ENCODE measurements at places on chromosomes 5 and 9.

DNA sequence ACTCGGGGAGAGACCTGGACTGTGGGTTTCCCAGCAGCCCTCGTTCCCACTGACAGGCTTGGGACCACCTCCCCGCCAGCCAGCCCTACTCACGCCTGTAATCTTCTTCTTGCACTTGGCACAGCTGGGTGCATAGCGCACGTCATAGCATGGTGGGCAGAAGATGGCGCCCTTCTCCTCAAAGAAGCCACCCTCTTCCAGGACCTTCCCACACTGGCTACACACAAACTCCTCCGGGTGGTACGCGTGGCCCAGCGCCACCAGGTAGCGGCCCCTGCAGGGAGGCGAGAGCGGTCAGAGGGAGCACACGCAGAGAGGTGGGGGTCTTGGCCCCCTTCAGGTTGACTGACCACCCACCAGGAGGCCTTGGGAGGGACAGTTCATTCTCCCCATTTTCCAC is 9.4 kb downstream of the PDLIM7 start:
- DNase-seq = peak; percentile 24

- DNase-seq = no peak
Measured at GRCh38 chr5:135211083-135211790, 177.2 kb upstream of the PITX1 start.

- no peak for DNase-seq
Measured at GRCh38 chr5:68542207-68542606, 326.7 kb downstream of the PIK3R1 start.

DNA sequence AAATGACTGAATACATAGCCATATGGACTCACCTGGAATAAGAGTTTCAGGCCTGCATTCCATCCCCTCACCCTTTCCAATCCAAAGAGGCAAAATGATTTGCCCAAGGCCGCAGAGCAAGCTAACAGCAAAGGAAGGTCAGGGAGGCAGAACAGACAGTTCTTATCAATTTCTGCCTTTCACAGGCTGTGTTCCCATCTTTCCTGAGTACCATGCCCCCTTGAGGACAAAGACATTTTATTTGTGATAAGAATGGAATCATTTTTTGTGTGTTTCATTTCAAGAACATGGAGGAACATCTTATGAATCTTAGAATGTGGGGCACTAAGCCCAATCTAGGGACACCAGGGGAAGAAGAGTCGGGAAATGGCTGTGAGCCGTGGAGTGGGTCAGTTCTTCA is 13.9 kb downstream of the LHFPL2 start:
- DNase-seq = no peak

GRCh38 chr9:100309992-100310391 is 42.8 kb downstream of the TEX10 start:
- DNase-seq = no peak
